ENCODE measurements at places on chromosomes 11 and 22.

DNA sequence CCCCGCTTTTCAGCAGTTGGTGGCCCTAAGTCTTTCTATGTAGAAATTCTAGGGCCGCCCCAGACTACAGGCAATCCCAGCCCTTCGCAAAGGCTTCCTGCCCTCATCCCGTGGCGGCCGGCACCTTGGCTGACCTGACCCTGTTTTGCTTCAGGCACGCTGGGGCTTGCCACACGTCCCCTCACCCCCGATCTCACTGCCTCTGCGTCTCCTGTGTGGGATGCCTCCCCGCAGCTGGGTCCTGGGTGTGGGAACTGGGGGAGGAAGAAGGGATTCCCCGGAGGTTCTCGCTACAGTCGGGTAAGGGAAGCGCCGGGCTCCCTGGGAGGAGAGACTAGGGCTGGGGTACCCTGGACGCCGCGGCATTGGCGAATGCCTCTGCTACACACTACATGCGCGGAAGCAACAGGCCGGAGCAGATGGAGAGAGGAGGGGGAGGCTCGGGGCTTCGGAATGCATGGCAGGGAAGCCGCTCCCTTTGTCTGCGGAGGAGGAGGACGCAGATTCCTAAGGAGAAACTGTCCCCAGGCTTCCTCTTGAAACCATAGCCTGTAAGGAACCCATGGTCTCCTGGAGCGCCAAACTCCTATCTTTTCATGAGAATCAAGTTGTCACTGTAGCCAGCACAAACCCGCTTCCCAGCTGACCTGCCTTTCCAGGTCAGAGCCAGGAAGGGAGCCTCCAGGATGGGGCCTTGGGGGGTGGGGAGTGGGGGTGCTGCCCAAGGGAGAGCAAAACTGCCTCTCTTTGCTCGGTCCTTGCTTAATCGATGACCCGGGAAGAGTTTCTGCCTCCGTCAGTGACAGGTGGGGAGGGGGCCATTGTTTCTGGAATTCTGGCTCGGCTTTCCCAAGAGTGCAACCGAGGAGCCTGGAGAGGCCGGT lies 1.4 kb downstream of the DTX4 start:
- DNase-seq, result no peak

DNA sequence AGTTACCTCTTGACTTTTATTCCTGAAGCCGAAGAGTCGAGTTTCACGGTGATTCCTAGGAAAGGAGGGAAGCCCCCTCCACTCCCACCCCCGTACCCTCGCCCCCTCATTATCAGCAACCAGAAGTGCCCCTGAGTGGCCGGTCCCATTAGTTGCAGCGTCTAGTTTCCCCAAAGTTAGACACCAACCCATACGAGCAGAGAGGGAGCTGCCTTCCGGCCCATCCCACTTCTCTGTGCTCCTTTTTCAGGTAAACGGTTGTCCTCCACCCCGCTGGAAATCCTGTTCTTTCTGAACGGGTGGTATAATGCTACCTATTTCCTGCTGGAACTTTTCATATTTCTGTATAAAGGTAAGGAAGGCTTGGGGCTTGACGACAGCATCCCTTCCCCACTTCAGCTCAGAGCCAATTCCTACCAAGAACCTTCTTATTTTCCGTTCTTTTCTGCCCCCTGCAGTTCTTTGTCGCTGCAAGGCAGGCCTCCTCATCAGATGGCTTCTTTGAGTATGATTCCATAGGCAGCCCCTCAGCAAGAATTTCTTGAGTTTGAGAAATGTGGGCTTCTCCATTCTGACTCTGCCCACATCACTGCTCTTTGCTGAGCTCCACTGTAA lies 701 bp downstream of the TMEM216 start:
- DNase-seq, result no peak

- DNase-seq, result no peak
Measured at GRCh38 chr11:1171985-1172728, 14.4 kb downstream of the MUC5AC start.

DNA sequence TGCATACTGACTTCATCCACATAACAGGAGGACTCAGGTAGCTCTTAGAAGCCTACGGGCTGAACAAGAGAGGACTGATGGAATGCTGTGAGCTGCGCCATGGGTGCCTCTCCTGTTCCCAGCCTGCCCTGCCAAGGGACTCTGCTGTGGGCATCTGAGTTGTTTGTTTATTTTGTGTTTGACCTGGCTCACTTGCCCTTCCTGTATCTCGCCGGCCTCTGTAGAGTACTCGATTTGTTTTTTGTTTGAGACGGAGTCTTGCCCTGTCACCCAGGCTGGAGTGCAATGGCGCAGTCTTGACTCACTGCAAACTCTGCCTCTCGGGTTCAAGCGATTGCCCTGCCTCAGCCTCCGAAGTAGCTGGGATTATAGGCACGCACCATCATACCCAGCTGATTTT lies 1.8 kb downstream of the TTC38 start:
- DNase-seq, result no peak

DNA sequence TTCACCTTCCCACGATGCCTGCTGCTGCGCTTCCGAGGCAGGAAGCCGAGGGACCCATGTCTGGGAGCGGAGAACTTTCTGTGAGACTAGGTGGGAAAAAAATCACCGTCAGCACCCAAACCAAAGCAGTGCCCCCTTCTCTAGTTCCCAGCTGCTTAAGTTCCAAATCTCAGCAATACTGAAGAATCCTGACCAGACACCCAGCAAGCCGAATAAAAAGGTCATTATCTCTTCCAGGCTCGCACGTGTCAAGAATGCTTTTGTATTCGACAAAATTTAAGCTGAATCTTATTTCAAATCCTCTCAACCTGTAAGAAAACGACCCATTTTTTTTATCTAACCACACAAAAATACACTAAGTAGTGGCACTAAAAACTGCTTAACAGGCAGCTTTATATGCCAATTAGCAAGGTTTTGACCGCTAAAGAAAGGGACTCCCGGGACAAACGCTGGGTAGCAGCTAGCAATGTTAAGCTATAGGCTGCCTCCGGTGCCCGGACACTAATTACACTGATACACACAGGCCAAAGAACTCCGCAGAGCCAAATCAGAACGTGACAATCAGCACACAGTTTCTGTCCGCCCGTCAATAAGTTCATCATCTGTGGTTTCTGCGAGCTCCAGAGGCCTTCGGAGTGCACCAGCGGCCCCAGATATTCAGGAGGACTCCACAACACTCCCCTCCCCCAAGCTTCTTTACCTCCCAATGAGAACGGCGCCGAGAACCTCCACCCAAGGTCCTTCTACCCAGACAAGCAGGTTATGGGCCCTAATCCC lies 728 bp downstream of the RPL3 start:
- DNase-seq, result no peak

GRCh38 chr11:122721964-122722266 lies 66.4 kb downstream of the UBASH3B start:
- DNase-seq, result no peak

GRCh38 chr22:32034275-32034674 lies 8.8 kb upstream of the SLC5A1 start:
- no peak for DNase-seq

DNA sequence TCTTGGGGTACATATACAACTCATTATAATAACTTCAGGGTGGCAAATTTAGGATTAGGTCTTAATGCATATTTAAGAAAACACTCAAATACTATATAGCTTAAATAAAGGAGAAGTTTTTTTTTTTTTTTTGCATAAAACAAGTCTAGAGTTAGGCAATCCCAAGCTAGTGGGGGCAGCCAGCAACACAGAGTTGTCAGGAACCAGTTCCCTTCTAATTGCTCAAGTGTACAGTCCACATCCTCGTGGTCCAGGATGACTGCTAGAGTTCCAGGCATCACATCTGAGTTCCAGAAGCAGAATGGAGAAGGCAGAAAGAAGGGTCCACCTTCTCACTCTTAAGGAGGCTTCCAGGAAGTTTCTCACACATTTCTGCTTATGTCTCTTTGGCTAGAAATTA lies 261.9 kb upstream of the PLET1 start:
- DNase-seq, result no peak

DNA sequence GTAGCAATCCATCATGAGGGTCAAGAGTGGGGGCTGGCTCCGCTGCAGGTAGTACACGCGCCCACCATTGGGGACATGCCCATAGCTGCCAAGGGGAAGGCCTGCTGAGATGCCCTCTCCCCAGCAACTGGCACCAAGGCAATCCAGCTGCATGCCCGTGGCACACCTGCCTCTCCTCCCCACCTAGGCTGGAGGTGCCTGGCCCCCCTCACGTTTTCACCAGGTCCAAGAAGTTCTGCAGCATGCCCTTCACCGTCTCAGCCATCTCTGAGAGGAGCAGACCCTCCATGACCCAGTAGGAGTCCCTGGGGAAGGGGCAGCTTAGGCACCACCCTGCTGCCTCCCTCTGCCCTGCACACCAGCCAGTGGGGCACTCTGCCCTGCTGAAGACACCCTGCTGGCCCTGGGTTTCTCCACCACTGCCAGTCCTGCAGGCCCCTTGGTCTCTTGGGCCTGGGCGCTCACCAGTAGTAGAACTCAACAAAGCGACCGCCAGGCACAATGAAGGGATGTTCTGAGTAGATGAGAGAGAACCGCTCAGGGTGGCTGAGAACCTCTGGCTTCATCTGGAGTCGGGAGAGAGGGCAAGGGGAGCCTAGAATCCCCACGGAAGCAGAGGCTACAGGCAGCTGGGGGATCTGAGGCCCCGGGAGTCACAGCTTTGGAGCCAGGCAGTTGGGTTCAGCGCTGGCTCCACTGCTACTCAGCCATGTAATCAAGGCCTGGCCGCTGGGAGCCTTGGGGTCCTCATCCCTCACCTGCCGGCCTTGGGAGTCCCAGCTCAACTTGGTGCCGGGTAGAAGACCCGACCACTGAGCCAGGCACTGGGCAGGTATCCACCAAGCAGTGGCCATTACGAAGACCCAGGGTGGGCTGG lies 17.8 kb downstream of the TREH start:
- no peak for DNase-seq

DNA sequence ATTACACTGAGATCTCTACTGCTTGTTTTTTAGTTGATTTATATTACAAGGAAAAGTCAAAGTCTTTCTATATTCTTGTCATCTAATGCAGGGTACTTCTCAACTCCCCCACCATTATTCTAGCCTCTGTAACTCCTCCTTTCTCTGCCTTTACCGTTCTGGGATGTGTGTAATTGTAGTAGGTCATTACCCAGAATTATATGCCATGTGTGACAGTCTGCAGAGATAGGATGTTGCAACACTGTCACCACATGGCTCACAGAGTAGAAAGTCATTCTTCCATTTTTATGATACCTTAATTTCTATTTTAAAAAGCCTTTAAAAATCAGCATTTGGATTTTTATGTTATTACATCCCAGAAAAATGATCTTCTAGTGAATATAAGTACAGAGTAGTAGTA lies 32.7 kb downstream of the ZNF143 start:
- no peak for DNase-seq

GRCh38 chr11:14148653-14149273 lies 186.2 kb downstream of the SPON1 start:
- DNase-seq, result peak; percentile 42

GRCh38 chr11:58905721-58906547 lies 33.4 kb upstream of the GLYATL1 start:
- DNase-seq, result peak; percentile 79

DNA sequence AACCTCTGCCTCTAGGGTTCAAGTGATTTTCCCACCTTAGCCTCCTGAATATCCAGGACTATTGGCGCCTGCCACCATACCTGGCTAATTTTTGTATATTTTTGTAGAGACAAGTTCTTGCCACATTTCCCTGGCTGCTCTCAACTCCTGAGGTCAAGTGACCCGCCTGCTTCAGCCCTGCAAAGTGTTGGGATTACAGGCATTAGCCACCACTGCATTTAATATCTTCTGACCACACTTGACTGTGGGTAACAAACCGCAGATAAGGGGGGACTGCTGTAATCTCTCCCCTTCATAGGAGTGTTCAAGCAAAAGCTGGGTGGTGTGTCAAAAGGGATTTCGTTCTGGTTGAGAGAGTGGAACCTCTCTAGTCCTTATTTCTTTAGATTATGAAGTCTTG lies 53.4 kb downstream of the GRAMD1B start:
- DNase-seq, result no peak

DNA sequence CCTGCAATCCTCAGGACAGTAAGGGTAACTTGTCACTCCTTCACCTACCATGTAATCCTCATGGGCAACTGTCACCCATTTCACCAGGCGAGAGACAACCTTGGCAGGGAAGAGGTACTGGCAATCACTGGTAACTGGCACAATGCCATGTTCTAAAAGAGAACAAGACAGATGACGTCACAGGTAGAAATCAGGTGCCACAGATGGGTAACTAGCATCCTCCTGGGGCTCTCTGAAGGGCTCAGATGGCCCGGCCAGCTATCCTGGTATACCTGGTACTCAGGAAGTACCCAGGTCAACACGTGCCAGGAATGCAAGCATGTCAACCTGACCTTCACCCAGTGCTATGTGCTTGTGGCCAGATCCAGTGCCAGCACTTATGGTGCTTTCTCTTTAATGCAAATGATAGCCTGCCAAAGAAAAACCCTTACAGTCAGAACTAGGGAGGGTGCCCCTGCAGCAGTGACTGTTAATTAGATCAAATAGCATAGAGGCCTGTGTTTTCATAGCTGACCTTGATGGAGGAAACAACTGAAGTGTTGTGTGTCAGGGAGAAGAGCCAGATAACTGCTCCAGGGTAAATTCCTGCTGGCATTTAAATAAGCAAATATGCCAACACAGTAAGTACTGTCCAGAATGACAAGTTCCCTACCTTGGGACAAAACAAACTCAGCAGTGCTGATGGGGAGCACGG lies 36.2 kb downstream of the THOC5 start:
- DNase-seq, result no peak

GRCh38 chr11:40401132-40401853 lies 1058.2 kb downstream of the LRRC4C start:
- no peak for DNase-seq

DNA sequence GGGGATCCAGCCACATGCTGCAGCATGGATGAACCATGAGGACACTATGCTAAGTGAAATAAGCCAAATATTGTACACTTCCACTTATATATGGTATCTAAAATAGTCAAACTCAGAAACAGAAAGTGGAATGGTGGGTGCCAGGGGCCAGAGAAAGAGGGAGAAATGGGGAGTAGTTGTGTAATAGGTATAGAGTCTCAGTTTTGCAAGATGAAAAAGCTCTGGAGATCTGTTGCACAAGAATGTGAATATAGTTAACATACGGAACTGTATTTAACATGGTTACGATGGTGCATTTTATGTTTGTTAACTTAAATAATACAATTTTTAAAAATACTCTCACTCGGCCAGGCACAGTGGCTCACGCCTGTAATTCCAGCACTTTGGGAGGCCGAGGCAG lies 21.2 kb downstream of the GDPD5 start:
- no peak for DNase-seq

GRCh38 chr11:22163394-22163797 lies 29.5 kb upstream of the ANO5 start:
- no peak for DNase-seq

DNA sequence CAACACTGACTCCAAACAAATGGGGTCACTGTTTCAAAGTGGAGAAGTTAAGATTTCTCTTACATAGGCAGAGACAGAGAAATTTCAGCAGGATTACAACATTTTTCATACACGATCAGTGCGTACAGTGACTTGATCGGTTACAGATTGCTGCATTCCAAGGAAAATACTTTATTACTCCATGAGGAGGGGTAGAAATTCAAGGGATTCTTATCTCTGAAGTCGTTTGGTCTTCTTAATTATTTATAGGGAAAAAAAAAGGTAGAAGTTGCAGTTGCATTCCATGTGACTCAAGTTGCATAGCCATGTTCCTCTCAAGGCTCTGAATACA lies 10.7 kb upstream of the SMIM38 start:
- no peak for DNase-seq

Data from NCI-H2081 treated with DMSO at 0.1 percent for 48 hours (cell line).